ENCODE measurements at places on chromosomes 6 and 20.

DNA sequence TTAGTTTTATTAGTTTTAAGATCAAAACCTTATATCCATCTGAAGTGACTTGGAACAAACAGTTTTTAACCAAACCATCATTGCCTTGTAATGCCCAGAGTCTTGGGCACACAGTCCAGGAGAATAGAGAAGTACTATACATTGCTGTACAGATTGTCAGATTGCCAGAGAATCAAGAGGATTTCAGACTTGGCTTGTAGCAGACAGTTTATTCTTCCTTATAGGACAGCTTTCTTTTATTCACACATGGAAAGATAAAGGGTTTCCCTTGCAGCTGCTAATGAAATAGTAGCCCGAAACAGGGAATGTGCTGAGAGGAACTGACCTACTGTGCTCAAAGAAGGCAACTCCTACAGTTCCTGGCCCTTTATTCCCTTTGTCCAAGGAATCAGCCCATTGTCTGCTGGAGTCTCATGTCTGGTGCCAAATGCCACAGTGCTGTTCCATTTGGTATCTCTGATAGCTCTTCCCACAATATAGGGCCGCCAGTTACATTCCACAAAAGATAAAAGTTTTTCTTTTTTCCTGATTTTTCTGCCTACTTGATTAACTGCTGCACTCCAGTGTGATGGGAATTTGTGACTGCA, 30.6 kb downstream of the DCBLD1 start:
- DNase-seq, result no peak

GRCh38 chr6:79627422-79627821, 3.7 kb upstream of the SH3BGRL2 start:
- no peak for DNase-seq

DNA sequence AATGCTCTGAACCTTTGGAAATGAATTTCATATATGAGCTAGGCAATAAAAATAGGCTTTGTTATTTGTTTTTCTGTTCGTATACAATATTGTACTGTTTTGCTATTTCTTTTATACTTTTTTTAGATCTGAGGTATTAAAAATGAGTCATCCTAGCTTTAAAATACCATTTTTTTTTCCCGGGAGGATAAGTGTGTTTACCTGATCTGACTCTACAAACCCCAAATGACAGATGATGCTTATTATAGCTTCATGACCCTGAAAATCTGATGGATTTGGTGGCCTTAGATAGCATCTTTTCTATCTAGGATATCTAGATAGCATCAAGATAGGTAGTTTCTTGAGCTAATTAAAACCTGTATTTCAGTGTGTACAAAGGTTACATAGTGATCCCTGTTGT, 206.4 kb downstream of the DTNBP1 start:
- no peak for DNase-seq

GRCh38 chr20:63626424-63627128, at the start of gene GMEB2:
GMEB2 (minus strand) TSS chr20:63627101; CDS start chr20:63619397, 7,704 bp downstream.
- peak; percentile 95 for DNase-seq

GRCh38 chr6:116726947-116727346, 38.6 kb downstream of the FAM162B start:
- no peak for DNase-seq

GRCh38 chr20:25284131-25284601, 36.3 kb downstream of the PYGB start:
- no peak for DNase-seq

GRCh38 chr6:25350573-25350972, 71.4 kb downstream of the CARMIL1 start:
- no peak for DNase-seq

DNA sequence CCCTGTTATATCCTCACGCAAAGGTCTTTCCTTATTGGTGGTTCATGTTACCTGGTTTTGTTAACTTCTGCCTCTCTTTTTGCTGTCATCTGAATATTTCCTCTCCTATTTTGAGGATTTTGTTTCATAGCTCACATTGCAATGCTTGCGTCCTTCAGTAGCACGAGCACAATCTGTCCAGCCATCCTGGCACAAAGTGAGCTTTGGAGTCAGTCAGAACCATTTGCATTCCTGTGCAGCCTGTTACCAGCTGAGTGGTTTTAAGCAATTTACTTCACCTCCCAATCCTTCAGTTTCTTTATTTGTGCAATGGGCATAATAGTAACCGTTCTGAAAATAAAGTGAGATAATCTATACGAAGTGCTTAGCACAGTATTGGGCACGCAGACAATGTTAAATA, 42.7 kb downstream of the AKAP7 start:
- no peak for DNase-seq

GRCh38 chr6:33841070-33841469, 37.3 kb upstream of the MLN start:
- DNase-seq, result no peak

- no peak for DNase-seq
Measured at GRCh38 chr6:73131706-73132105, 93.6 kb downstream of the KHDC1L start.

GRCh38 chr6:41519305-41519744, 26.9 kb upstream of the FOXP4 start:
- DNase-seq, result peak; percentile 58

DNA sequence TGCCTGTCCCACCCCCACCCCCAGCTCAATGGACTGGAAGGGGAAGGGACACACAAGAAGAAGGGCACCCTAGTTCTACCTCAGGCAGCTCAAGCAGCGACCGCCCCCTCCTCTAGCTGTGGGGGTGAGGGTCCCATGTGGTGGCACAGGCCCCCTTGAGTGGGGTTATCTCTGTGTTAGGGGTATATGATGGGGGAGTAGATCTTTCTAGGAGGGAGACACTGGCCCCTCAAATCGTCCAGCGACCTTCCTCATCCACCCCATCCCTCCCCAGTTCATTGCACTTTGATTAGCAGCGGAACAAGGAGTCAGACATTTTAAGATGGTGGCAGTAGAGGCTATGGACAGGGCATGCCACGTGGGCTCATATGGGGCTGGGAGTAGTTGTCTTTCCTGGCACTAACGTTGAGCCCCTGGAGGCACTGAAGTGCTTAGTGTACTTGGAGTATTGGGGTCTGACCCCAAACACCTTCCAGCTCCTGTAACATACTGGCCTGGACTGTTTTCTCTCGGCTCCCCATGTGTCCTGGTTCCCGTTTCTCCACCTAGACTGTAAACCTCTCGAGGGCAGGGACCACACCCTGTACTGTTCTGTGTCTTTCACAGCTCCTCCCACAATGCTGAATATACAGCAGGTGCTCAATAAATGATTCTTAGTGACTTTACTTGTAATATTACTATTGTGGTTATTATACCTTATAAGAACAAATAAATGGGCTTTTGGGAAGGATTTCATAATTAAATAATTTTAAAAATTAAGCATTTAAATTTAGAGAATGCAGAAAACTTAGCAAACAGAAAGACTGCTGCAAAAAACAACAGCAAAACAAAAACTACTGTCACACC, 8.4 kb downstream of the CDKN1A start:
- DNase-seq, result no peak

DNA sequence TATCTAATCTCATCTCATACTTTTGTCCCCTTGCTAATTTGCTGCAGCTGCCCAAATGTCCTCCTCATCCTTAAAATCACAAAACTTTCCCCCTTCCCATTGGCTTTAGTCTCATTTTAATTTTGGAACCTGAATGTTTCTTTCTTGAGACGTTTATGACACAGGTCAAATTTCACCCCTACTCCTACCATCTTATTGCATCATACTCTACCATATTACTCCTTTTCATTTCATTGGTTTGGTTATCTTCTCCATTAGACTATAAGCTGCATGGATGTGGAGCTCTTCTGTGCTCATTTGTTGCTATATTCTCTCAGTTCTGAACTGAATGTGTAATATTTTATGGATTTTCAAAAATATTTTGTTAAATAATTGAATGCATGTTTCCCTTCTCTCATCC, 688.6 kb downstream of the CBLN4 start:
- no peak for DNase-seq

- no peak for DNase-seq
Measured at GRCh38 chr6:128039543-128039942, 138.7 kb upstream of the THEMIS start.

- no peak for DNase-seq
Measured at GRCh38 chr6:154167126-154167525, 128.1 kb downstream of the OPRM1 start.

GRCh38 chr20:64042054-64042781, 6.2 kb downstream of the C20orf204 start:
- DNase-seq, result no peak

- no peak for DNase-seq
Measured at GRCh38 chr6:126113261-126113660, 126.9 kb downstream of the TRMT11 start.

GRCh38 chr6:161134550-161135298, 139.1 kb downstream of the AGPAT4 start:
- DNase-seq, result no peak

DNA sequence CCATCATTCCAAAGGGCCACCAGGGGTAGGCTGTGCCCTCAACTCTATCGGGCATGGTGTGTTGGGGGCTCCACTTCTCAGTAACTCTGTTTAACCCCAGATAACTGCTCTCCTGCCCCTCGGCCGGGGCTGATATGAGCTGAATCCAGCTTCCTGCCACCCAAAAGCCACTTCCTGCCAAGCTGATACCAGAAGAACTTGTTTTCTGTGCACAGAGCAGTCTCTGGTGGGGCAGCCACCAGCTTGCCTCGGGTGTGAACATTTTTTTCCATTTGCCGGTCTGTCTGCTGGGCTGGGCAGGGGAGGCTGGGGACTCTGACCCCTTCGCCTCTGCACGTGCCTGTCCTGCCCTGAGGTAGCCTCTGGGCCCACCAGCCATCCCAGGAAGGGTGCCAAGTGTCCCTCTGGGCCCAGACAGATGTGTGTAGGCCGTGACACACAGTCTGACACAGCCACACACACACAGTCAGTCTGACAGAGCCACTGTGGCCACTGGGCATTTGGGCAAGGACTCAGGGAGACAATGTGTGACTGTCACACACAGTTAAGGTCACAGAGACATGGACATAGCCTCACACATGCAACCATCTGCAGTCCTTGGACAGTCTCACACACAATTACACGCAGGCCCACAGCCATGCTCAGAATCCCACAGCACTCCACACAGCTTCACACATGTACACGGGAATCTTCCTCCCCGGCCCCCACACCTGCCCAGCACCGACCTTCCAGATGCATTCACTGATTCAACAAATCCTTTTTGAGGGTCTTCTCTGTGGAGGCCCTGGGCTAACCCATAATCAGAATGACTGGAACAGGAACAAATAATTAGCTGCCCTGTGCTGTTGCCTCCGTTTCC, 45.1 kb downstream of the NOL4L start:
- DNase-seq, result no peak

DNA sequence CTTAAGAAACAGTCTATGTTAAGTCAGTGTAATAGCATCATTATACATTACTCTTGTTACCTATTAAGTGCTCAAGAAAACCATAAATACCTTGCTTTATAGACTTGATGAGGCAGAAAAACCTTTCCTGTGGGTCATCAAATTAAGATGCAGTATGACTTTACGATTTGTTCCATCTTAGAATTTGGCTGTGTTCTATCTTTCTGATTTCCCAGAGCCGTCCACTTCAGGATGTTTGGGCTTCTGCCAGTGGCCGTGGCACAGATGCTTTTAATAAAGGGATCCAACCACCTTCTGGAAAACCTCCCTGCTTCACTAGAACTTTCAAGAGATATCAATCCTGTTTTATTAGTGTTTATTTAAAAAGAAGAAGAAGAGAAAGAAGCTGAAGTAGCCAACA, 71.2 kb downstream of the PDE7B start:
- no peak for DNase-seq

GRCh38 chr6:89589297-89590025, 49.1 kb downstream of the LYRM2 start:
- DNase-seq, result no peak

GRCh38 chr20:60066438-60066823, 108.2 kb downstream of the CDH26 start:
- no peak for DNase-seq

GRCh38 chr20:18133962-18134361, 3.7 kb upstream of the KAT14 start:
- DNase-seq, result no peak

- DNase-seq, result no peak
Measured at GRCh38 chr6:147057188-147057587, 147.0 kb upstream of the STXBP5 start.
